Activated T-helper 1 cell treated with anti-CD3 and anti-CD28 coated beads, Interleukin-12 subunit alpha, Interleukin-12 subunit beta, Interleukin-2, Interleukin-4 antibody, amounts not matched to agents 30 ng/mL and 10 ng/mL and 1 ng/mL, durations not matched to agents 14 hours and 24 hours and 36 hours (primary cell): ENCODE measurements at places on chromosomes 12 and 14.
A peak's percentile ranks its signal among the peaks of the same experiment; 100 is the strongest.

DNA sequence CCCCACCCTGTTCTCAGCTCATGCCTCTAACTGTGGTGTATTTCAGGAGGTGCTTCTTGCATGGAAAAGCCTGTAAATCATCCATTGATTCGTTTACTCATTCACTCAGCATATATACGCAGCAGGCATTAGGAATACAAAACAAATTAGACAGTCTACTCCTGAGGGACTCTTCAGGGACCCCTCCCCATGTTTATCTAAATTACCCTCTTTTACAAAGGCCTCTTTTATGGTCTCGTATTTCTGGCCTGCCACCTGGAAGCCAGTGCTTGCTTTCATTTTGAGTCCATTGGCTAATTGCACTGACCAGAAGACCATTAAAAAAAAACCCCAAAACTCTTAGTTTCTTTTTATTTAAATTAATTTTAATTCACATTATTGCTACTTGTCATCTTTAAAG is 134.4 kb downstream of the DACT1 start:
- DNase-seq: no peak

- no peak for DNase-seq
Observed at GRCh38 chr14:95758331-95758730, 44.4 kb upstream of the TCL1A start.

- DNase-seq: no peak
Observed at GRCh38 chr12:132568826-132569480, 41.4 kb downstream of the LRCOL1 start.

GRCh38 chr14:20808162-20808483 is 5.5 kb upstream of the RNASE1 start:
- DNase-seq: no peak

GRCh38 chr12:96422192-96422591 is 22.0 kb upstream of the CDK17 start:
- no peak for DNase-seq

GRCh38 chr14:104278214-104278534 is 139.8 kb downstream of the KIF26A start:
- no peak for DNase-seq

GRCh38 chr14:104309657-104310369 is 171.4 kb downstream of the KIF26A start:
- DNase-seq: no peak

- no peak for DNase-seq
Observed at GRCh38 chr12:510071-510825, 50.5 kb downstream of the B4GALNT3 start.

DNA sequence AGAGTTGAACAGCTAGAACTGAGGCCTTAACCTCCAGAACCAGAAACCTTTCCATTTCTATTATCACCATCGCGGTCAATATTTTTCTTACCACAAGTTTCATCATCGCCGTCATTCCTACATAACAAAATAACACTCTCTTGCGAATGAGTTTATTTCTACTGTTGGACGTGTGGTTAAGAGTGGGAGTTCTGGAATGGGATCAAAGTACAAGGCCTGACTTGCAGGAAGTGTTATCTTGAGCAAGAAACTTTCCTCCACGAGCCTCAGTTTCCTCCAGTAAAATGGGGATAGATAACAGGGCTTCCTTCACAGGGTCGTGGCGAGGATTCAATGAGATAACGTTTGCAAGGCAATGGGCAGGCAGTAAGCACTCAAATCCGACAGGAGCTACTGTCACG is 652 bp downstream of the SART3 start:
- DNase-seq: no peak

- no peak for DNase-seq
Observed at GRCh38 chr14:71408362-71409030, 501.2 kb downstream of the PCNX1 start.

DNA sequence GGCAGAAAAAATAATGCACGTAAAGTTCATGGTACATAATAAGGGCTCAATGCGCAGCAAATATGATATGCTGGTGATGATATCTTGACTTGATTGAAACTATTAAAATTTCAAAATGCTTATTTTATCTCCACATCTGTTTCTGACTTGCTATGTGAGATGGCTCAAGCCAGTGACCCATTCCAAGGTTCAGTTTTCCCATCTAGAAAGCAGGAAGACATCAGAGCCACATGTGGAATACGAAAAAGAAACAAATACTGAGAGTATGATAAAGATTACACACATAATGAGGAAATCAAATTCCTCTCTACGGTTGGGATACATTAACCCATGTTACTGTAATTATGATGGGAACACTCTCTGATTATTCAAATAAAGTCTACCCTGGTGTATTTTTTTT is 24.0 kb upstream of the TSPAN11 start:
- no peak for DNase-seq

- DNase-seq: peak; percentile 24
Observed at GRCh38 chr12:94133964-94134795, 14.2 kb upstream of the PLXNC1 start.

DNA sequence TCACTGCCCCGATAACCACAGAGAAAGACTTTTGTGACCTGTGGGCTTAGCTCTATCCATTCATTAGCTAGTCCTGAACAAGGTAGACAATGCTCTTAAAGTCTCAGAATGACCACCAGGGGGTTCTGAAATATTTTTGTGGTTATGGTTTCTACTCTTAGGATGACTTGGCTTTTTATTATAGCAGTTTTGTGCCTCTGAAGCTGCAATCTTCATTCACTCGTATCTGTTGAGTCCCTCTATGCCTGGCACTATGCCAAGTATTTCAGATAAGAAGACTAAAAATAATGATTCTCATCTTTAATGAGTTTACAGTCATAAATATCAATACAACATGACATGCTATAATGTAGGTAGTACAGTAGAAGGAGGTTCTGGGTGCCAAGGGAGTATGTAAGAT is 130.8 kb upstream of the TRHDE start:
- DNase-seq: no peak

- DNase-seq: no peak
Observed at GRCh38 chr12:131176926-131177325, 223.2 kb downstream of the ADGRD1 start.

DNA sequence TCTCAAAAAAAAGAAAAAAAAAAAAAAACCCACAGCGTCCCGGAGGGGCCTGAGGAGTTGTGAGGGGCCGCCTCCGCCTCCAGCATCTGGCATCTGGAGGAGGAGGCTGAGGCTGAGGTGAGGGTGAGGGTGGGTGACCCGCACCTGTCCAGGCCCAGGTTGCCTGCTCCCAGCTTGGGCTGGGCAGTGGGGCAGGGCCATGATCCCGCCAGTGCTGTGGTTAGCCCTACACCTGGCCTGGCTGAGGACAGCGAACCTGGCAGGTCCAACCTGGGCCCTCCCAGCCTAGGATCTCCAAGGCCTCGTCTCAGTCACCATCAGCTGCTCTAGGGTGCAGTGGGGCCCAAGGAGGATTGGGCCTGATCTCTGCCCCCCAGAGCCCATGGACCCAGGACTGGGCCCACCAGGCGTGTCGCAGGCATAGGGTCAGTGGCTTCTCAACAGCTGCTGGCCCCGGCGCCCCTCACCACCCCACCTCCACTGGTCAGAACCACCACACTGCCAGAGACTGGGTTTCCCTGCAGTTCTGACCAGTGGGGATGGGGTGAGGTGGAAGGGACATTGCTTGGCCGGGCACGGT is 36.3 kb upstream of the RCOR1 start:
- no peak for DNase-seq

GRCh38 chr14:57061009-57061711 is 207.5 kb downstream of the EXOC5 start:
- DNase-seq: no peak

- DNase-seq: no peak
Observed at GRCh38 chr14:33916663-33917565, 34.0 kb downstream of the EGLN3 start.

DNA sequence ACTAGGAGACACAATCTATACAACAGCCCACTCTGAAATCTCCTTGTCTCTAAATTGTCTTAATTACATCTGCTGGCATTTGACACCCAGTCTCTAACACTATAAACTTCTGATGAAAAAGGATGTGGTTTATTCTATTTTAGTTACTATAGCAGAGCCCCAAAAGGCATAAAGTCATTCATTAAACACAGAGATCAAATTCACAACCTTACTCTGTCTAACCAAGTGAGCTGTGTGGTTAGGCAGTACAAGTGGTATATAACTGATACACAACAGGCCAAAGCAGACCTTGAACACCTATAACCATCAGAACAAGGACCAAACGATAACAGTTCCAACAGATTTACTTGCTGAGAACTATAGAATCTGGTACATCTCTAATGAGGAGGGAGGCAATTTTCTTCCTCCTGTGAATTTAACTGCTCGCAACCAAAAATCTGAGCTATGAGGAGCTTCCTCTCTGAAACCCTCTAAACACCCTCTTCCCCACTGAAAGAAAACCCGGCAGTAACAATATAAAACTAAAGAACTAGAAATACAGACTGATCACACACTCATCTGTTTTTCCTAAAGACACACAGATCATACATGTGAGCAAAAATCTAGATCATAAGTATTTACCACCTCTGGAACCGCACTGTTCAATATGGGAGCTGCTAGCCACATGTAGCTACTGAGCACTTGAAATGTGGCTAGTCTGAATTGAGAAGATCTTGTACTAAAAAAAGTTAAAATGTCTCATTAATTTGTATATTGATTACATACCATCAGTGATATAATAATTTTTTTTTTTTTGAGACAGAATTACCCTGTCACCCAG is 17.7 kb downstream of the SPPL3 start:
- no peak for DNase-seq

- no peak for DNase-seq
Observed at GRCh38 chr14:24948261-24948847, 101.6 kb downstream of the STXBP6 start.
